ENCODE measurements at places on chromosomes 5 and 9. TPM values are rescaled to one million over a fixed set of nuclear protein-coding genes. Genes with fewer than 3 reads are reported as not detected.

STK32A gene
- total RNA-seq, result 0.98 TPM

SLC34A1 gene
- total RNA-seq, result not detected

S100Z gene
- not detected for total RNA-seq

SOWAHA gene
- not detected for total RNA-seq

PPP2R2B gene
- not detected for total RNA-seq

BRINP1 gene
- not detected for total RNA-seq

OR1L6 gene
- total RNA-seq, result not detected

C9orf152 gene
- not detected for total RNA-seq

SLCO4C1 gene
- total RNA-seq, result not detected

CYLC2 gene
- total RNA-seq, result not detected

CDC42SE2 gene
- total RNA-seq, result 40.2 TPM

NMUR2 gene
- not detected for total RNA-seq

TAF11L3 gene
- total RNA-seq, result not detected

OTP gene
- total RNA-seq, result not detected

PCSK1 gene
- total RNA-seq, result 2.3 TPM

WNT8A gene
- total RNA-seq, result under 0.01 TPM

GABRA1 gene
- total RNA-seq, result not detected

RMND5B gene
- 28.8 TPM for total RNA-seq

TXNDC8 gene
- total RNA-seq, result not detected

IFNA13 gene
- not detected for total RNA-seq

C9orf153 gene
- total RNA-seq, result not detected

ST8SIA4 gene
- 7.2 TPM for total RNA-seq

NEUROG1 gene
- not detected for total RNA-seq

GCNT4 gene
- total RNA-seq, result not detected

CAMK2A gene
- not detected for total RNA-seq

COL23A1 gene
- not detected for total RNA-seq

BHMT2 gene
- total RNA-seq, result 3.0 TPM

CKS2 gene
- 111 TPM for total RNA-seq

WDR38 gene
- total RNA-seq, result not detected

AFF4 gene
- 84.4 TPM for total RNA-seq

NCS1 gene
- 42.4 TPM for total RNA-seq

FGFR4 gene
- total RNA-seq, result 4.6 TPM

NOTCH1 gene
- 128 TPM for total RNA-seq

CRHBP gene
- total RNA-seq, result 0.29 TPM

MLLT3 gene
- total RNA-seq, result 6.9 TPM

TAF11L5 gene
- total RNA-seq, result not detected

PCDHA9 gene
- under 0.01 TPM for total RNA-seq

ZNF622 gene
- total RNA-seq, result 34.0 TPM

ADGRV1 gene
- under 0.01 TPM for total RNA-seq

DMGDH gene
- 0.33 TPM for total RNA-seq

WNK2 gene
- total RNA-seq, result not detected

FAXDC2 gene
- total RNA-seq, result 6.2 TPM

SLC46A2 gene
- not detected for total RNA-seq

SLC36A3 gene
- not detected for total RNA-seq

PALM2AKAP2 gene
- under 0.01 TPM for total RNA-seq

ORM2 gene
- total RNA-seq, result not detected

Measured in vein endothelial cell (primary cell).